Sigmoid colon (tissue), 7 donors: ENCODE measurements at places on chromosomes 16 and 17. TPM values are rescaled to one million over a fixed set of nuclear protein-coding genes. Genes with fewer than 3 reads are reported as not detected.

ABCC11 gene
- 0.14 TPM for total RNA-seq

COIL gene
- 15.1 TPM for total RNA-seq

DNA sequence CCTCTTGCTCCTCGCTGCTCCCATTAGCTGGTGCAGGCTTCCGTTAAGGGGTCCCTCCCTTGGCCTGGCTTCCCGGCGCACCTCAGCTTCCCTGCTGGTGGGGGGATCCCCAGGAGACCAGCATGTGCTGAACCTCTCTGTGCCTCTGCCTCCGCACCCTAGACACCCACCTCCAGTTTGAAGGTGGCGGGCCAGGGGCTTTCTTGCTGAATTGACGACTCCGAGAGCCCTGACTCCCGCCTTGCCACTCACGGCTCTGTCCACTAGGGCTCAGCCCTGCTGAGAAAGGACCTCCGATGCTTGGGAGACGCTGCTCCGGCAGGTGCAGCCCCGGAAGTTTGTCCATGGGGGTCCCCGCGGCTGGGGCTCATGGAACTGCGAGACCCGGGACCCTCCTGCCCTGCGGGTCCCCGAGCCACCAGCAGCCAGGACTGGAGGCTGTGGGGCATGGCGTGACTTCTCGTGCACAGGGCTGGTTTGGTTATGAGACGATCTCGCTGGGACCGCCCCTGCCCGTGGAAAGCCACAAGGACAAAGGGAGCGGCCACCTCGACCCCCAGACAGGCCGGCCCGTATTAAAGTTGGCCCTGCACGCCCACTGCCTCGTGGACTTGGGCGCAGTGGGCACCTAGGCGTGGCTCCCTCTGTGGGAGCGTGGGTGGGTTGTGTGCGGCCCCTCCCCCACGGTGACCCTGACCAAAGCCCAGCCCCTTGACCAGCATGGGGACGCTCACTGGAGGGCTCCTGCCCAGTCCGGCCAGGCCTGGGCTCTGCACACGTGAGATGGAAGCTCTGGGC lies 8.1 kb downstream of the CHMP6 start:
- no peak for DNase-seq

DNA sequence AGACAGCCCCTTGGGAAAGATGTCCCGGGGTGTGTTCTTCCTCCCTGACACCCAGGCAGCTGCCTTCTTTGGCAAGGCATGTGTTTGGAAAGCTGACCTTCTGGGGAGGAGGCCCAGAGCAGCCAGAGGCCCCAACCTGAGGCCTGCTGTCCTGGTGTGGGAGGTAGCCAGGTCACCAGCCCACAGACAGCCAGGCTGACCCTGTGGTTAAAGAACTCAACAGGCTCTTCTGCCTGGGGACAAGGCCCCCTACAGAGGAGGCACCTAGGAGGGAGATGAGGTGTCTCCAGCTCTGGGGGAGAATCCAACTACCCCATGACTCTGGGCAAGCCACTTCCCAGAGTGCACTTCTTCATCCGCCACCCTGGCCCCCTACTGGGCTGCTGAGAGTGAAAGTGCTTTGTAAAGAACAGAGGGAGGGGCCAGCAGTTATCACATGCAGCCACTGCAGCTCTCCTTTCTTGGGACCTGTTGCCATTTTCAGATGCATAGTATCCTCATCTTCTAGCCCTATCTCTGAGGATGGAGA lies 13.1 kb upstream of the SREBF1 start:
- DNase-seq = no peak
